ENCODE measurements at places on chromosomes 11 and 22.

DNA sequence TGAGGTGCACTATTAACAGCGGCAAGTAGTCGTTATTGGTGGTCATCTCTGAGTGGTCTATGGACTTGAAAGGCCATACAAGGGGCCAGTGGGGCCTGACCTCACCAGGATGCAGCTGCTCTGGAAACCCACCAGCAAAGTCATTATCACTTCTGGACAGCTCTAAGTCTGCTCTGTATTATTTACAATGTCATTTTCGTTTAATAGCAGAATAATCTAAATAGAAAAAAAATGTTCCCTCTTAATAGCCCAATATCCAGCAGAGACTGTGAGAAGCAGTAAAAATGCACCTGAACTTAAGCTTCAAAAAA, 85.0 kb upstream of the EED start:
- DNase-seq: no peak

GRCh38 chr22:26432619-26433311, 3.7 kb downstream of the ASPHD2 start:
- DNase-seq: no peak

DNA sequence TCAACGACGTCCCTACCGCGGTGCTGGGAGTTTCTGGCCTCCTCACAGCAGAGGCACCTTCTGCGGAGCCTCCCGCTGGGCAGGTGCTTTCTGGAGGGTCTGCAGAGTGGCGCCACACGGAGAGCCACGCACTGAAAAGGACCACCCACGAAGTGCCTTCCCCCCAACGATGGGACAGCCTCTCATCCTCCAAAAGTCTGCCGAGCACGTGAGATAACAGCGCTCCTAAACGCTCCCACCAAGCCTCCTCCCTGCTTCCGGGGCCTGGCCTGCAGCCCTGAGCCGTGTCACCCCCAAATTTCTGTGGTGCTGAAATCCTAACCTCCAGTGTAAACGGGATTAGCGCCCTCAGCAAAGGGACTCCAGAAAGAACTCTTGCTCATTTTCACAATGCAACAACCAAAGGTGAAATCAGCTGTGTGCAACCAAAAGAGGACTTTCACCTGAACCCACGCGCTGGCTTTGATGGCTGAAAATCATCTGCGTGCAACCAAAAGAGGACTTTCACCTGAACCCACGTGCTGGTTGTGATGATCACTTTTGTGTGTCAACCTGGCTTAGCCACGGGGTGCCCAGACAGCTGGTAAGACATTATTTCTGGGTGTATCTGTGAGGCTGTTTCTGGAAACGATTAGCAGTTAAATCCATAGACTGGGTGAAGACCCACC, 924.6 kb downstream of the BRD1 start:
- DNase-seq: no peak

- no peak for DNase-seq
Measured at GRCh38 chr11:83441601-83442000, 155.4 kb upstream of the CCDC90B start.

DNA sequence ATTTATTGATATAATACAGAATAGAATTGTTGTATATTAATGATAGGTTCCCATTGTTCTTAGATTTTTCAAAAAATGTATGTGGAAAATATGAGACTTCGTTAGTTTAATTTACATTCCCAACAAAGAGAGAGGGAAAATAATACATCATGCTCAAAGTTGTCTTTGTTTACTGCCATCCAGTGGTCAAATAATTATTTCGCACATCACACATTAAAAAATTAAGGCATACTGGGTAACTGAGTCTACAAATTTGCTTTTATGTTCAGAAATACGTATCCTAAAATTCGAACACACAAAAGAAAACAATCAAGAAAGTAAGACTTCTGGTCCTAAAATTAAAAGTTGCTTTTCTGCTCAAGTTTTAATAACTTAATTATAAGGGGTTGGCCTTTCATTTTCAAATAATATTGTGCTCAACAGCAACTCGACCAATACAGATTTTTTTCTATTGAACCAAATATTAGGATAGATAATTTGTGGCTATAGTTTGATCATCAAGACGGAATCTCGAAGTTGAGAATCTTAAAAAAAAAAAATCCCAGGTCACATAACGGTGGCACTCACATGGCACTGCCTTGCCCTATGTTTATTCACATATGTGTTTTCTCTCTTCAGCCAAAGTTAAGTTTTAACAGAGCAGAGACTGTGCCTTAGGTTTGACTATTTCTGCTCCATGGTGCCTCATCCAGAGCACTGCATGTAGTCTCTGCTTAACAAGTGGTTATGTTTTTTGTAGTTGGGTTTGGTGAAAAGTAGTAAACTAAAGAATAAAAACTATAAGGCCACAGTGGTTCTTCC, 12.3 kb downstream of the PDGFD start:
- no peak for DNase-seq

- DNase-seq: no peak
Measured at GRCh38 chr11:1388763-1389102, 1.0 kb upstream of the BRSK2 start.

DNA sequence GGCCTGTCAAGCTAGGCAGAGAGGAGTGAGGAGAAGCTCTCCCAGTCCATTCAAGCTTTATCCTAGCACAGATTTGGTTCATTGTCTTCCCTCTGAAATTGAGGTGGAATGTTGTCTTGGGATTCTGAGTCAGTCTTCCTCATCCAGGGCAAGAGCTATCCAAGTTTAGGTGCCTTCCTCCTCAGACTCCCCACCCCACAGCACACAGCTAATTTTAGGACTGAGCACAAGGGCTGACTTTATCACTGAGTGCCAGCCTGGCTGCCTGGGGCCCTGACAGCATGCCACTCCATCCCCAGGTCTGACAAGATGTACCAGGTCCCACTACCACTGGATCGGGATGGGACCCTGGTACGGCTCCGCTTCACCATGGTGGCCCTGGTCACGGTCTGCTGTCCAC, 2.6 kb downstream of the PGAP2 start:
- no peak for DNase-seq

- no peak for DNase-seq
Measured at GRCh38 chr22:38424525-38425080, 30.4 kb downstream of the KCNJ4 start.

DNA sequence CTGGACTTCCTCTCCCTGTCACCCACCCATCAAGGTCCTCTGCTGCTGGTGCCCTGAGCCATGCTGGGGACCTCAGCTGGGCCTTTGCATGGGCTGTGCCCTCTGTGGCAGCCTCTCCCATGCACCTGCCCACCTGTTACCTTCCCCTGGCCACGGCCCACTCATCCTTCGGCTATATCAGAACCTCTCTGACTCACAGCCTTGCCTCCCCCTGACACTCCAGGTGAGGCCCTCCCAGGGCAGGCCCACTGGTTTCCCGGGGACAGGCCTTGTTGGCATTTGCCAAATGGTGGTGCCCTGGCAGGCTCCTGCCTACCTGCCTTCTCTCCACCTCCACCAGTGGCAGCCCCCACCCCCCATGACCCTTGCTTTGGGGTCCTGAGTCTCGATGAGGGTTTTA, 73.7 kb upstream of the PRR5 start:
- DNase-seq: no peak

- DNase-seq: no peak
Measured at GRCh38 chr11:78161346-78161745, 21.9 kb upstream of the ALG8 start.

DNA sequence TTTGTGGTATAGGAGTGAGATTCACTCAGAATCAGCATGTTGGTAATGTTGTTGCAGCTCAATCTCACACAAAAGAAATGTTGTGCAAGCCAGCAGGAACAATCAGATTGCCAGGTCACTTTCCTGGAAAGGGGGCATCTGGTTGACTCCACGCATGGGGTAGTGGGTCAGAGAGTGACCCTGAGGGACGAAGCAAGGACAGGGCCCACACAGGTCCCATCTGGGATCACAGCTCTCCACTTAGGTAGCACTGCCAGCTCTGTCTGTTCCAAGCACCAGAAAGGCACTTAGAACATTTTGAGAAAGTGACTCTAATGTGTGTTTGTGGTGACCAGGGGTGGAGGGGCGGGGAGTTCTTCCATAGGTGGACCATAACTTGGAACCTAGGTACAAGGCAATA, 109.5 kb downstream of the RASSF10 start:
- DNase-seq: no peak

GRCh38 chr22:41915035-41915785, at the start of gene SHISA8:
Gene SHISA8, minus strand, starts transcription at chr22:41915074. Its CDS starts 407 bp downstream, at chr22:41914667.
- DNase-seq: no peak

- DNase-seq: no peak
Measured at GRCh38 chr11:128921793-128922192, 20.9 kb downstream of the TP53AIP1 start.

- DNase-seq: no peak
Measured at GRCh38 chr11:27526535-27526934, 20.0 kb upstream of the LIN7C start.

DNA sequence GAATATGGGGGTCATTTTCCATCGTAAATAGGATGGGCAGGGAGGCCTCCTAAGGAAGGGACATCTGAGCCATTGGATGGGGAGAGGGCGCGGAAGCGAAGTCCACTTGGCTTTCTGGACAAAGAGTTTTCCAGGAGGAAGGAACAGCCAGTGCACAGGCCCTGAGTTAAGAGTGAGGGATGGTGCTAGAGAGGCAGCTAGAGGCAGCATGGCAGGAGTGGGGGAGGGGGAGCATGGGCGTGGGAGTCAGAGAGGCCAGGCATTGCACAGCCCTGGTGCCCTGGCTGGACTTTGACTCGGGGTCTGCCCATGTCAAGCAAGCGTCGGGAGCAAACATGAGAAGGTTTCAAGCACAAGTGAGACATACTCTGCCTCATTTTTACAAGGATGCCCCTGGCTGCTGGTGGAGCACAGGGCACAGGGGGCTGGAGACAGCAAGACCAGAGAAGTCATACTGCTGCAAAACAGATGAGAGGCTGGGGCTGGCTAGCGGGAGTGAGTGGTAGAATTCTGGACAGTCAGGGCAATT, 9.0 kb downstream of the GNAZ start:
- peak; percentile 79 for DNase-seq

GRCh38 chr22:46060292-46061123, 83.5 kb upstream of the WNT7B start:
- no peak for DNase-seq

DNA sequence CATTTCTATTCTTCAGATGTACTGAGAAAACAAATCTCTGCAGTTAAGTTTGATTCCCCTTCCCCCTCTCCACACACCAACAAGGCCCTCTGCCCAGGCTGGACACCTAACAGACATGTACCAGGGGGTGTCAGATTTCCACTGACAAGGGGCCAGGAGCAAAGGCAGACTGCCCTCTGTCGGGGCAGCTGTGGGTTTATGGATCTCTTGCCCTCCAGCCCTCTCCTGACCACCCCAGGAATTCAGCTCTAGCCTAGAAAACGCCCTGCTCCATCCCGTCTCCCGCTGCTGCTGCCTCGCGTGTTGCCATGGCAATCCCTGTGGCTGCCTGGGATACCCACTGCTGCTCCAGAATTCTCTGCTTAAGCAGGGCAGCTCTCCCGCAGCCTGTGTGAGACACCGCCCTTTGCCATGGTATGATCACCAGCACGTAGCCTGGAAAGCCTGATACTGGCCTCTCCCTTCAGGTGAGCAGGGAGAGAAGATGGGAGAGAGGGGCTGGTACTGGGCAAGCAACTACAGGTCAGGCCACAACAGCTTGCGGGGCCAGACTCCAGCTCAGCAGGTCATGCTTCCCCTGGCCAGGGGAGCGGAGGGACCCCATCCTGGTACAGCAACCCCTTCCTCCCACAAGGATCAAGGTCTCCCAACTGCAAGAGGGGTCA, 41.6 kb downstream of the BUD13 start:
- DNase-seq: no peak

GRCh38 chr22:39763276-39763675, 130.3 kb downstream of the ENTHD1 start:
- DNase-seq: no peak

DNA sequence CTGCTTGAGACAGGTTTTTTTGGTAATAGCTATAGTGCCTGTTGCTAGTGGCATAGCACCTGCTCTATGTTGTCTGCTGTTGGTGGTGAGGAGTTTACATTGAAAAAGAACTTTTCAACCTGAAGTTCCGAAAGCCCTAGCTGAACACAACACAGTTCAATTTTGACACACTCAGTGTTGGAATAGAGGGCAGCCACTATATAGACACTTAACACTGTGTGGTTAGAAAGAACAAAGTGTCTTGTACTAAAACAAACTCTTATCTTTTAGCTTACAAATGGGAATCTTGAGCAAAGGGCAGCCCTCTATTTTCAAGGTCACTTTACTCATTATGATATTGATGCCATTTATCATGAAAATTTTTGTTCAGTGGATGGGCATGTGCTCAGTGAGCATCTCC, 18.4 kb downstream of the TBCEL start:
- no peak for DNase-seq

DNA sequence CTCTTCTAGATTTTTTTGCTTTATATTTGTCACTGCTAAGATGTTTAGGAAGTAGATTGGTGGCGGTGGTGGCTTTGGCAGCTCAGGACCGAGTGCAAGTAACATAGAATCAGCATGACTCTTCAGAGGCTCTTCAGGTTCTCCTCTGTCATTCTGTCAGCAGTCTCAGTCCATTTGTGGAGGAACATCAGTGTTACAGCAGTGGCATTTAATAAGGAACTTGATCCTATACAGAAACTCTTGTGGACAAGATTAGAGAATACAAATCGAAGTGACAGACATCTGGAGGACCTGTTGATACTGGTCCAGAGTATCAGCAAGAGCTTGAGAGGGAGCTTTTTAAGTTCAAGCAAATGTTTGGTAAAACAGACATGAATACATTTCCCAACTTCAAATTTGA, 82.2 kb upstream of the GNAZ start:
- DNase-seq: no peak

GRCh38 chr22:29245626-29246385, 22.0 kb downstream of the RHBDD3 start:
- peak; percentile 86 for DNase-seq

DNA sequence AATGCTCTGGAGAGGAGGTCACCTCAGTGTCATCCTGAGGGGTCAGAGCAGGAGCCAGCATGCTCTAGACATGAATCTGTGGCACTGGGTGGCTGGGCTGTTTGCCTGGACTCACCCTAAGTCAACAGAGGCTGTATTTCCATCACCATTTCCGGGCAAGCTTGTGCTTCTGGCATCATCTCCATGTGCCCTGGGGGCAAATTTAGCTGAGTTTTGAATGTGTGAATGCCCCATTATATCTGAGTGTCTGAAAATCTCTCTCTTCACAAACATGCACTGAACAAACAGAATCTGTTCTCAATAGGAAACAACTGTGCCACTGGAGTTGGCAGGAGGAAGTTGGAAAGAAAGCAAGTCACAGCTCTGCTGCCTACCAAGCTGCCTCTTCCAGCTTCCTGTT, 356.2 kb downstream of the GRM5 start:
- DNase-seq: no peak

Data from HuH-7.5 (cell line).